ENCODE measurements at places on chromosomes 4 and X.

GRCh38 chr4:41125558-41126311 lies 88.6 kb downstream of the APBB2 start:
- DNase-seq: no peak

DNA sequence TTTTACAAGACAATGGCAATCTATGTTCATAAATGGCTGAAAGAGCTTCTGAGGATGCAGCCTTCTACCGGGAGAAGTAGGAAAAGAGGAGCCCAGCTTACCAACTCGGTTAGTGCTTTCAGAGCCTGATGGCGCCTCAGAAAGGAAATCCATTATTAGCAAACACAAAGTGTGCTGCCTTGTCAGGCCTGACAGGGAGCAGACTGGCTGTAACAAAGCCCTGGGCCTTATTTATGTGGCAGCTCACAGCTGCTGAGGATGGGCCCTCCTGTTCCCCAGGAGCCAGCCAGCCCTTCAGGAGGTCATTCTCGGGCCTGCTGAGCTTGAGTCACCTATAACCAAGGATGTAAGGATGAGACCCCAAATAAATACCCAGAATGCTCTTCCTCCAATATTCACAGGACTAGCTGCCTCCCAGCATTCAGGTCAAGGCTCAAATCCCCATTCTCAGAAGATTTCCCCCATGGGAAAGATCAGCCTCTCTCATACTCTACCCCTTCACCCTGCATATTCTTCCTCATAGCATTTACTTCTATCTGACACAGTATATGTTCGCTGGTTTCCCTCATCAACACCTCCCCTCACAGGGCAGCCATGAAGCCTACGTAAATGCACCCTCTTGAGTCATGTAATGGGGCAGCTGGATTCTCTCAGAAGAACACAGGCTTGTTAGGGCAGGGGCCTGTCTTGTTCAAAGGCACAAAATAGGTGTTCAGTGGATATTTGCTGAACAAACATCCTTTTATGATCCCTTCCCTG lies 227.0 kb upstream of the RASGEF1B start:
- no peak for DNase-seq

DNA sequence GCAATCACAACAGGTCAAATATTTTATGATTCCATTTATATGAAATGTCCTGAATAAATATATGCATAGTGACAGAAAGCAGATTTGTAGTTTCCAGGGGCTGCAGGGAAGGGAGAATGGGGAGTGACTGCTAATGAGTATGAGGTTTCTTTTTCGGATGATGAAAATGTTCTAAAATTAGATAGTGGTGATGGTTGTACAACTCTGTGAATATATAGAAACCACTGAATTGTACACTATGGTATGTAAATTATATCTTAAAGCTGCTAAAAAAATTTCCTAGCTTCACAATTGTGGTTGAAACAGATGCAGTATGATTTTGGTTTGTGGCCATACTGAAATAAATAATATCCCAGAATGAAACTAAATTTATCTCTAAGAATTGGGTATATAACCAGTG lies 12.9 kb upstream of the IL2 start:
- DNase-seq: no peak

DNA sequence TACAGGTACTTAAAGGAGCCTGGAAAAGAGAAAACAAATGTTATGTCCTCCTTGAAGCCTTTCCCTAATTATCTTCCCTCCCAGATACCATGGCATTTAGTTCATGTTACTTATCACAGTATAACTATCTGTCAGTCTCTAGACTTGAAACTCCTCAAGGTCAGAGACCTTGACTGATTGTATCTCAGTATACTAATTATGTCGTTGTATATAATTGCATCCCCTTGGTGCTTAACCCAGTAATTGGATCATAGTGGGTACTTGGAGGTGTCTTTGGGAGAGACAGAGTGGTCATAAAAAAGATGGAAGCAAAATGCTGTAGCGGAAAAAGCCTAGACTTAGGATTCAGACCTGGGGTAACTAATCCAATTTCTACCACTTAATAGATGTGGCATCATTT lies 8.1 kb downstream of the IGBP1 start:
- no peak for DNase-seq

DNA sequence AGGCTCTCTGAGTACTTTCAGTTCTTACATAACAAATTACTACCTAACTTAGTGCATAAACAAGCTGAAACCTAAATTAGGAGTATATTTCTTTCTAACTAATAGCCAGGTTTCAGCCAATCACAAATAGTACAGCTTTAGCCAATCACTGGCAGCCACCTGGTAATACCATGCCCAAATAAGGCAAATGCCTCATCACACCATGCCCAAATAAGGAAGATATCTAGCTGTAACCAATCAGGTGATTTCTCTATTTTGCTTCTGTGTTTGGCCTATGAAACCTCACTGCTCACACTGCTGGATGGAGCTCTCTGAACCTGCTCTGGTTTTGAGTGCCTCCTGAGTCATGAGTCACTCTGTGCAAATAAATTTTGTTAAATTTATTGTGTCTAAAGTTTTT lies 113.5 kb downstream of the DDIT4L start:
- no peak for DNase-seq

DNA sequence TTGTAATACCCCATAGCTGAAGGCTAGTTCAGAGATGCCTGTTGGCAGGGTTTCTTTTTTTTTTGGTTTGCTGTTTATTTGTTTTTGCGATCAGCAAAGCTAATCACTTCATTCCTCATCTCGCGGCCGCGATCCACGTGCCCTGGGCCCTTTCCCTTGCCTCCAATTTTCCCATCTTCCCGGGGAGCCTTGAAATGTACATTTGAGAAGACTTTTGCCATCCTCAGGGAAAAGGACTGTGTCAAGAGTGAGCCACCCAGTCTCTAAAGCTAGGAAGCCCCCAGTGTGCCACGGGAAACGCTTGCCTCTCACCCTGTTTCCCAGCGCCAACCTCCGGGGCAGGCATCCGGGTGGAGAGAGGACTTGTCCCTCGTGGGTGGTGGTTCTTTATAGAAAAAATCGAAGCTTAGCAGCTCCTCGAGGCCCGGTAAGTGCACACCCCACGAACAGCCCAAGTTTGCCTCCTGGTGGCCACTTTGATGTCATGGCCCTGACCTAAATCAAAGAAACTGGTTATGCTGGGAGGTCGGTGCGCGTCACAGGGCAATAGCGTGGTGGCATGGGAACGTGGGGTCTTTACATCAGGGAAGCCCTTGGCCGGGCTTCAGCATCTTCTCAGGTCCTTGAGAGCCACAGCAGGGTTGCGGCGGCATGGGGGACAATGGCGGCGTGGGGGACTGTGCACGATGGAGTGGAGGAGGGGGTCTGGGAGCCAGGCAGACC lies 42.0 kb downstream of the MAP7D3 start:
- peak; percentile 50 for DNase-seq

DNA sequence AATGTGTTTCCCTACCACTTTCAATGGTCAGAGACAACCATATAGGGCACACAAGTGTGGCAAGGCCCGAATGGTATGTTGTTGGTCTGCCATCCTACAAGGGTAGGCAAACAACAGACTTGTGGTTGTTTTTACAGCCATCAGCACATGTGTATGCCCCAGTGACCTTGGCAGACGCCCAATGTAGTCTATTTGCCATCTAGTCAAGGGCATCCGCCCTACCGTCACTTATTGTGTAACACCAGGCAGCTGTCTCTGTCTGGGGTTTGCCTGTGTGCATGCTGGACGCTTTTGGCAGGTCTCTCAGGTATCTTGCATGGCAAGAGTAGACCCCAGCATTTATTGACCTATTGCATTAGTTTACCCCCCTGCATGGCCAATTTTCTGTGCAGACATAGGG lies 1145.5 kb upstream of the POU3F4 start:
- DNase-seq: no peak

All from CD4-positive, alpha-beta T cell treated with Interleukin-21 for 1 hour (primary cell).